ENCODE measurements at places on chromosomes 12 and 14. TPM values are rescaled to one million over a fixed set of nuclear protein-coding genes. Genes with fewer than 3 reads are reported as not detected.

DNA sequence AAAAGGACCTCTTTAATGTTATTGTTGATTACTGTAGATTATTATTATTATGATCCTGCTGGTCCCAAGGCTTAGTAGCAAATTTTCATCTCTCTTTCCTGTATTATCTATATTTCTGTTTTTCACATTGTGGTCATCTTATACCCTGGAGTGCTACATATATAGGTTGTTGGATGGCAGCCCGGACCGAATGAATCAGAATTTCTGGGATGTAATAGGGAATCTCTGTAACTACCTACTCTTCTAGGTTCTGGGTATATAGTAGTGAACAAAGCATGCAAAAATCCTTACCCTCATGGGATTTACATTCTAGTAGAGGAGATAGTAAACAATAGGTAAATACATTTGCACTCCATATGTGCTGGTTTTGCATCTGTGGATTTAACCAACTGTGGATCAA is 31.4 kb downstream of the NUBPL start:
- H3K4me1 ChIP-seq, result no peaks in the 10 kb centered on the region
- H3K36me3 ChIP-seq, result no peaks in the 10 kb centered on the region
- no peak overlapping the region for H3K27ac ChIP-seq
- DNase-seq, result no peak
- H3K27me3 ChIP-seq, result no peaks in the 10 kb centered on the region

DNA sequence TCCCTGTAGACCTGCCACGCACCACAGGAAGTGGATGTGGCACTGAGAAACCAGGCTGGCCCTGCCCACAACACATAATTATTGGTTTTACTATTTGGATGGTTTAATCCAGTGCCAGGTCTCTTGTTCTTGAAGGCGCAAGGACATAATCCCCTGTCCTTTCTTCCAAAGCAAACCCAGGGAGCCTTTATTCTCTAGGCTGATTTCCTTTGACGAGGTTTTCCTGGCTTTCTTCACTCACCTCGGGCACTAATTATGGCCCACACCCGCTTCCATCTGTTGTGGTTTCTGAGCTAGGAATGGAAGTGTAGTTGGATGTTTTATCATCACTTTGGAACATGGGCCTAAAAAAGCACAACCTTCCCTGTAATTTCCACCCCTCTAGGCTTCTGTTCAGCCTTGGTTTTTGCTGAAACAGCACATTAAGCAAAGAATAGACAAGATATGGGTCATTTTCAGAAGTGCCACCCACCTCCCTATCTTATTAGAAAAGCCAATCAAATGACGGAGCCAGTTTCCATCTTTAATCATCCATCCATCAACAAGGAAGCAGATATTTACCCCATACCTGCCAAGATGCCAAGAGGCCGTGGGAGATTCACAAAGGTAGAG is 73.9 kb downstream of the PPP1R36 start:
- H3K27me3 ChIP-seq, result no peaks in the 10 kb centered on the region
- H3K36me3 ChIP-seq, result no peaks in the 10 kb centered on the region
- no peak overlapping the region for H3K4me3 ChIP-seq
- no peaks in the 10 kb centered on the region for H3K4me1 ChIP-seq

DNA sequence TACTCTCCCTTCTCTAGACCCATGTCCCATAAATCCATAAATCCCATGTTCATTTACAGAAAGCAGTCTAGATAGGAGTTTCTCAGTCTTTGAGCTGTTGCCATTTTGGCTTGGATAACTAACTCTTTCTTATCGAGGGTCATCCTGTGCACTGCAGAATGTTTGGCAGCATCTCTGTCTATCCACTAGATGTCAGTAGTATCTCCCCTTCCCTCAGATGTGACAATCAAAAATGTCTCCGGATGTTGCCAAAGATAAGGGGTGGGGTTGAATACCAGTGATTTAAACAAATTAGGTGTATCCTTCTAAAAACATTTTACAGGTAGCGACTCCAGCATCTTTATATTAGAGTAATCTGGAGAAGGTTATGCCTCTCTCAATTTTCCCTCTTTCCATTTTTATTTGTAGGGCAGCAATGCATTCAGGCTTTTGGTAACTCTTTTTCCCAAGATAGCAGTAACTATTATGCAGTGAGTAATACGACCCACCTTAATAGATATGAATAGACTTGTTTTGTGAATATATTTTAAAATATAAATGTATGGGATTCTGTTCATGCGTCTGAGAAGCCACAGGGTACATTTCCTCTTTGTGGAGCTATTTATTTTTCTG is 100.7 kb downstream of the LRRK2 start:
- H3K4me1 ChIP-seq, result no peaks in the 10 kb centered on the region
- DNase-seq, result no peak
- no peak overlapping the region for H3K4me3 ChIP-seq
- H3K27ac ChIP-seq, result no peak overlapping the region

GRCh38 chr12:112514926-112515642 is 96.3 kb downstream of the PTPN11 start:
- no peaks in the 10 kb centered on the region for H3K4me1 ChIP-seq
- no peak for DNase-seq
- H3K4me3 ChIP-seq, result no peak overlapping the region

GRCh38 chr12:7929083-7929792 is 6.7 kb downstream of the SLC2A3 start:
- H3K36me3 ChIP-seq, result no peaks in the 10 kb centered on the region
- H3K27me3 ChIP-seq, result no peaks in the 10 kb centered on the region

CPNE6 gene
- total RNA-seq, result not detected

UBE2N gene
- total RNA-seq, result 102 TPM

ARHGEF40 gene
- 103 TPM for total RNA-seq

NELL2 gene
- 0.29 TPM for total RNA-seq

CLEC1A gene
- total RNA-seq, result 22.6 TPM
